AG04450 (cell line): ENCODE measurements at places on chromosomes 13 and 19. TPM values are rescaled to one million over a fixed set of nuclear protein-coding genes. Genes with fewer than 3 reads are reported as not detected.

- no peak for DNase-seq
Measured at GRCh38 chr13:22017226-22017625, 346.4 kb downstream of the FGF9 start.

DNA sequence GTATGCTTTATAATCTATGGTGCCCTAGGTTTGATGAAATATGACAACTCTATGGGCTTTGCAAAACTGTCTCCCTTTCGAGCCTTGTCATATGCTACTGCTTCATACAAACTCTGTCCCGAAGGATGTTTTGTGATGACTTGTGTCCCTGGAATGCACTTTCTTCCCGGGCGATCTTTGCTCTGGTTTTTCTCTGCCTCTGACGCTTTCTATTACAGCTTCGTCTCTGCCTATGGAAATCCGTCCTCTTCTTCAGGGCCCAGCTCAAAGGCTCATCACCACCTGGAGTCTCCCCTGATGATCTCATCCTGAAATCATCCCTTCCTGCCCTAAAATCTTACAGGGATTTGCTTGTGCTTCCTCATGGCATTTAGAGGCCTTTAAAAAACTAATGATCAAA, 191.5 kb upstream of the KL start:
- peak; percentile 67 for DNase-seq

DNA sequence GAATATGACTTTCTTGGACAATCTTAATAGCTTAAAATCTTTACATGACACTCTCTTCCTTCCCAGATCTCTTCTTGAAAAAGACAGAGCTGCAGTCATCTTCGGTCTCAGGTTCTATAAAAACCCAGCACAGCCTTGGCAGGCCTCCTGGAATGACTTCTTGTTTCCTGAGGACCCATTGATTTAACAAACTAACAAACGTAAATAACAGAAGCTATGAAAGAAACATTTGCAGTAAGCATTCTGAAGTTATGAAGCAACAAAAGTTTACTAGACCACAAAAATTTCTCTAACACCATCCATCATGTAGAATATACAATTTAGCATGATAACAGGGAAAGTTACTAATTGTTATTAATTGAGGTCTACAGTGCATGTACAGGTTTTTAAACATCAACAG, 62.8 kb upstream of the STARD13 start:
- peak; percentile 65 for DNase-seq

DNA sequence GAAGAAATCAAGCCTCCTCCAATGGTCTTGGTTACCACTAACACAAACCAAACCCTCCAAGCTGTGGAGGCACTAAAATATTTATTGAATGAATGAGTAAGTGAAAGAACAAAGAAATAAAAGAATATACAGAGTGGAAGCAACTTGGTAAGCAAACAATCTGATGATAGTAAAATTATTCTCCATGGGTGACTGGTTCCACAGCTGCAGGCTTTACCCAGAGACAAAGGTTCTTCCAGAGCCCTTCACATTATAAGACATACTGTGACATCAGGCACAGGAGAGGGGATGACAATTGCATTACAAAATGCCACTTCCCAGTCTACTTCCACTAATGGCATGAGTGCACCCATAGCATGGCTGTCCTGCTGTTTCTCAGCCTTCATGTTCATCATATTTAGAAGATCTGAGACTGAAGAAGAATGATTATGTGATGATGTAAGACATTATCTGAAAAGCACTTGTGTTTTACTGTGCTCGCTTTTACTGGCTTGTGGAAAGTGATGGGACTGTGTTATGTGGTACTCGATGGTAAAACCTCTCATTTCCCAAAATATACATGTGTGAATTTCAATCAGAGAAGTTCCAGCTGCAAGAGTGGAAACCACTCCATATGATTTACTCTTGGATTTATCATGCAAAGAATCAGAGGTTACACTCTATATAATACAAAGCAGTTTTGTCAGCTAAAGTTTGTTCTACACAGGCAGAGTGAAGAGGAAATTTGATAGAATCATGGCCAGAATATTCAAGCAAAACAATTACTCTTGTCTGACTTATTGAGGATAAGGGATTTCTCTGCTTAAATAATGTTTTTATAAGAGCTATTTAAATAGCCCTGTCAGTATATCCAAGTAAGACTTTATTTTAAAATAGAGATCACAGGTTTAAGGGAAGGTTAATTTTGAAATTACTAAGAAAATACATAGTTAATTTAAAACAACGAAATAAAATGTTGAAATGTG, 220.2 kb upstream of the NBEA start:
- no peak for DNase-seq

DNA sequence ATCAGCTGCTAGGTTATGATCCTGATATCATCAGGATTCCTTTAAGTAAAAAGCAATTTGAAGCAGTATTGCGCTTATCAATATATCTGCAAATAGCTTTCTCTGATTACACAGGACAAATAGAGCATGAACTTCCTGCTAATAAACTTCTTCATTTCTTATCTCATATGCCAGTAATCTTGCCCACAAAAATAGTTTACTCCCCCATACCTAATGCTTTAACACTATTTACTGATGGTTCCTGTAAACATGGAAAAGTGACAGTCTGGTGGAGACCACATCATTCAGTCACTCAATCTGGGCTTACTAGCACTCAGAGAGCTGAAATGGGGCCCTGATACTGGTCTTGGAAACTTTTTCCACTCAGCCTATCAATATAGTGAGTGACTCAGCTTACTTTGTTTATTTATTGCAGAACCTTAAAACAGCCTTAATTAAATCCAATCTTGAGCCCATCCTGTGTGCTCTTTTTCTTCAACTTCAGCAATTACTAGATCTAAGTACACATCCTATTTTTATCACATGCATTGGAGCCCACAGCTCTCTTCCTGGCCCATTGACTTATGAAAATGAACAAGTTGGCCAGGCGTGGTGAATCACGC, 1464.3 kb downstream of the UQCRFS1 start:
- DNase-seq: no peak

GRCh38 chr13:24042710-24043440, 117.6 kb upstream of the SPATA13 start:
- no peak for DNase-seq

DNA sequence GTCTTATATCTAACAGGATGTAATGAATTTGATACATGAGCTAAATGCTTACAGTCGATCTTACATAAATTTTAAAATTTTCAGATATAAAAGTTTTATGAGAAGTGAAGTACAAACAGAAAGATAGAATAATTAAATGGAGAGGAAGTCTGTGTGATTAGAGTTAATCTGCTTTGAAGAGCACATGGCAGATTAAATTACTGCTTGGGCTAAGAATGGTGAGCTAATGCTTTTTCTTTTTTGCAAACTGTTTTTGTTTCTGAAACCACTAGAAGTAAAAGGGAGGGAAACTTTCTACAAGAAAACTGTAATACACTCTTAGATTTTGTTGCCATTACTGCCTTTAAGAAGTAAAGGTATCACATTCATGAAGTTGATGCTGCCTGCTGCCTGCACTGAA, 96.3 kb upstream of the SPRY2 start:
- DNase-seq: no peak

GRCh38 chr13:73293913-73294523, 235.2 kb downstream of the KLF5 start:
- no peak for DNase-seq

DNA sequence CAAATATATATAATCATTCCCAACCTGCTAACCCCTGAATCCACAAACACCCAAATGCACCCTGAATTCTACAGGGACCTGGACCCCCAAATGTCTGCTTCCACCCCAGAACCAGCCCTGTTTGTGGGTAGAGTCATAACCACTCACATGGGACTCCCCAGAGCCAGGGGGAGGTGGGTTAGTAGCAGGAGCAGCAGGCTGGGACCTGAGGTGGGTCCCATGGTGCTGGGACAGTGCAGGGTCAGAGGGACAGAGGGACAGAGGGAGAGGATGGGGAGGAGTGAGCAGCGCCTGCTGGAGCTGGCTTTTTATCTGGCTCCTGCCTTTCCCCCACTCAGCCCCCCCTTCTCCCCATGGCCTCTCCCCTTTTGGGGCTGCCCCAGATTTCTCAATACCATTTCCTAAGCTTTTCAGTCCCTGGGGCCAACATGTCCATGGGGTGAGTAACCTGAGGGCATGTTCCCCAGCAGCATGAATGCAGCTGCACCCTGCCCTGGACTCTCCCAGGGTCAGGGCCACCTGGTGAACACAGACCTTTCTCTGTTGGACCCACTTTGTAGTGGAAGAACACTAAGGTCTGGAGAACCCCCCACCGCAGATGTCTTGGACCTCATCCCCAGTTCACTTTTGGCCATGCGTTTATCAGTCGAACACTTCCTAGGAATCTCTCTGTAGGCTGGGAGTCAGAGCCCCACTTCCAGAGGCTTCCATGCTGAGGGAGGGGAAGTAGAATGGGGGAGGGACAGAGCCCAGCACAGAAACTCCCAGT, at the start of gene C3:
TSS of gene C3 (minus strand) at position 282 of the 769 bp plus-strand sequence. CDS start at position 221, 61 bp downstream.
- no peak for DNase-seq

DNA sequence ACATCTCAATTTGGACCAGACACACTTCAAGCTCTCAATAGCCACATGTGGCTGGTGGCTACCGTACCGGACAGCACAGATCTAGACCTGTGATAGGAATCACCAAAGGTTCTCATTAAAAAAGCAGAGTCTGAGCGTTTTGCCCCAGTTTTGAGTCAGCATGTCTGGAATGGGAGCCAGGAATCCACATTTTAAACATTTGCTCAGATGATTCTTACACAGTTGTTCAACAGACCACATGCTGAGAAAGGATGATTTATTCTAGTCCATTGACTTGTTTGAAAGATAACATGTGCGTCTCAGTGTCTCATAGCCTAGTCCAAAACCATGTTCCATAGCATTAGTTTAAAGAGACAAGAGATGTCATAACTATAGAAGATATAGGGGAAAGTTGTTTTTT, 53.4 kb downstream of the FLT3 start:
- DNase-seq: peak; percentile 74

DNA sequence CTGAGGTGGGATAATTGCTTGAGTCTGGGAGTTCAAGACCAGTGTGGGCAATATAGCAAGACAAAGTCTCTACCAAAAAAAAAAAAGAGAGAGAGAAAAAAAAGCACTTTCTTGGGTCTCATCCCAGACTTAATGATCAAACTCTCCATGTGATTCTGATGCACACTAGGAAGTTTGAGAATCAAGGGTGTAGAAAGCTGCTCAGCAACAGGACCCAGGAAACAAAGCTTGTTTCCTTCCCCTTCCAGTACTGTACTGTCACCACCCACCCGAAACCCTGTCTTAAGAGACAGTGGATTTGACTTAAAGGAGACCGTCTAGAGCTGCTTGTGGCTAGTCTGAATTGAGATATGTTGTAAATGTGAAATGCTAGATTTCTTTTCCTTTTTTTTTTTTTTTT, 5.8 kb downstream of the MISP3 start:
- DNase-seq: no peak

- DNase-seq: peak; percentile 4
Measured at GRCh38 chr13:101424381-101425155, 8.3 kb upstream of the NALCN start.

- DNase-seq: no peak
Measured at GRCh38 chr13:94967183-94968039, 255.1 kb upstream of the SOX21 start.

DNA sequence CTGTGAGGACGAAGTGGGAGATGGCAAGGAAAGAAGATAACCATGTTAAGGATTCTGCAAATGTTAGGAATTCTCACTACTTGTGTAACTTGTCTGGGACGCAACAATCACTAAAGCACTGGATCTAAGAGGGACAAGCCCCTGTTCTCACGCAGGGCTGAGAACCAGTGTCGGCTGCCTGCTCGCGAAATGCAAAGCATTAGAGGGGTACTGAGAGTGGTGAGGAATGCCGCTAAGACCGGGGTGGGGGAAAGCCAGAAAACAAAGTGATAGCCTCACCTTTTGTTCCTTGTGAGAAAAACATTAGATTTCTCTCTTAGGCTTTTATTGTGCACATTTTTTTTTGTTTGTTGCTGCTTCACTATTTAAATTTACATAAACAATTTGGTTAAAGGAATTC, 241.9 kb downstream of the ABCC4 start:
- no peak for DNase-seq

DNA sequence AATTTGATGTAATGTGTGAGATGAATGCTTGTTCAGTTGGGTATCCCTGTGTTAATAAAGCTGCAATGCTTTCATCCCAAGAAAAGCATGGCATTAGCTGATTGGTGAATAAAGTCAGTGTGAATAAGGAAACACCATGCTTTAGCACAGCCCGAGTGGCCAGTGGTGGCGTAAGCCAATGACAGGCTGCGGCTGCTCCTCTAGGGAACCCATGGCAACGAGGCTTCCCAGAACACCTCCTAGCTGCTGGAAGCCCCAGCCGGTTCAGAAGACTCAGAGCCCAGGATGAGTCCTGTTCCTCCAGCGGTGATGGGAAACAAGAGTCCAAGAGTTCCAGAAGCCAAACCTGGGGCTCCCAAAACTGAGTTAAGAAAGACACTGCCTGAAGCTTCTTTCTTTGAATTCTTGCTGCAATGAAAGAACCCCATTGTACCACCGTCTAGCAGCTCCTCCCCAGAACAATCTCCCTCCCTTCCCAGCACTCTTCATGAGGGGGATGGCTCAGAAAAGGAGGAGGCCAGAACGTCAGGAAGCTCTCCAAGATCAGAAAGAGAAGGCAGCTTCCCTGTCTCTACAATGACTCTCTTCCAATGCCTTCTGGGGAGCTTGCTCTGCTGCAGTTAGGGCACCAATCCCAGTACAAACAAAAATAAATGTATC, 58.2 kb downstream of the TSHZ3 start:
- no peak for DNase-seq

GRCh38 chr19:45981350-45981749, 7.7 kb upstream of the NOVA2 start:
- DNase-seq: no peak

DNA sequence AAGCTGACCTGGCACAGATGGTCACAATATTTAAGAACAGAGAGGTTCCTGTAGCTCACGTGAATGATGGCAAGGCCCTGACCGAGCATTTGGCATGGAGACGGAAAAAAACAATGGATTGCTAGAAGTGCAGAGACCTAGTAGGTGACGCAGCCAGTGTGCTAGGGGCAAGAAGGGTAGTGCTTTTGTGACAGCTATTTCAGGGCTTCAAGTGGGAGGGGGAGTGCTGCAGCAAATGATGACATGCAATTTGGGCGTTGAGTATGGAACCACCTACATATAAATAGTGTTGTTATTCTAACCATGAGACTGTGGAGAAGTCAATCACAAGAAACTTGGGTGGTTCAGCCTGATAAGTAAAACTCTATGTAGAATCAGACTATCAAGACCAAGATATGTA, 65.7 kb upstream of the IL17D start:
- DNase-seq: no peak

DNA sequence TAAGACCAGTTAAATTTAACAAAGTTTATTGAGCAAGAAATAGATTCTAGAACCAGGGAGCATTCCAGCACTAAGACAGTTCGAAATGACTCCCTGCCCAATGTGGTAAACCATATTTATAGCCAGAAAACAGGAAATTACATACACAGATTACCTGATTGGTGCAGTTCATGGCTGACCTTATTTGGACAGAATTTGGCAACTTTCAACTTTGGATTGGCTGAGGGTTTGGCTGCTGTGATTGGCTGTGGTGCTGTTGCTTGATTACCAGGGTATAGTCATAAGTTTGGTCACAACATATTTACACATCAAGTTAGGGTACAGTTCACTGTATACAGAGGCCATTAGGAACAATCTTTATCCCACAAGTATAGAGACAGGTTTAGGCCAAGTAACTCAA, 984.8 kb upstream of the MIR17HG start:
- DNase-seq: no peak

PTPRH gene
- polyA plus RNA-seq: 1.3 and 1.9 TPM in 2 replicates

LRRC25 gene
- polyA plus RNA-seq: 0.12 and 0.32 TPM in 2 replicates

PLA2G4C gene
- polyA plus RNA-seq: 8.0 and 10.4 TPM in 2 replicates

TYROBP gene
- polyA plus RNA-seq: not detected in 2 replicates
